ENCODE measurements at places on chromosomes 5 and 9.
A peak's percentile ranks its signal among the peaks of the same experiment; 100 is the strongest.

- peak; percentile 6 for DNase-seq
- H3K27me3 ChIP-seq = no peaks in the 10 kb centered on the region
- H3K36me3 ChIP-seq = no peaks in the 10 kb centered on the region
- H3K4me1 ChIP-seq = no peaks in the 10 kb centered on the region
- no peak overlapping the region for H3K27ac ChIP-seq
Measured at GRCh38 chr5:64869419-64869818, 100.7 kb downstream of the CWC27 start.

DNA sequence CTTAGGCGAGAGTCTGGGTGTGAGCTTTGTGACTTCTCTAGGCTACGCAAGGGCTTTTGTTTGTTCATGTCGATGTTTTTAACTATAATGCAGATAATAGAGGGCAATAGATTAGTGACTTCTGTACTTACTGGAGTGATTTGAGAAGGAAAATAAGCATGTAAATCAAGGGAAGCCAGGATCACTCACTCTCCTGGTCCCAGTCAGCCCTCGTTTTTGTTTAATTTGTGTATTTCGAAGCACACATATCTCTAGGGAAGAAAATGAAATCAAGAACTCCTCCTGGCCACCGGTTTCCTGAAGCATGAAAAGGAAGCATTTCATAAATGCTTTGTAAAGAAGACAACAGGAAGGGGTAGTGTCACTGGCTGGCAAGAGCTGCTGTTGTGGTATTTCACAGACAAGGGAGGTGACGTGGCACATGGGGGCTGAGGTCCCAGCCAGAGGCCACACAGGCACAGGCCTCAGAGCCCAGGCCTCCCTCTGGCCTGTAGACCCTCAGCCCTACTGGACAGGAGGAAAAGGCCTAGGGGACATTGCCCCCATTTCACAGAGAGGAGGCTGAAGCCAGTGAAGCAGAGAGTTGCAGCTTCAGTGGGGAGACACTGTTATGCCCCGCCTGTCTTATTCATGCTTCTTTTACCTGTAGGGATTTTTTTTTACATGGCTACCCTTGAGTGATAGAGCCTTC, 34.1 kb downstream of the IRF1 start:
- H3K36me3 ChIP-seq = no peaks in the 10 kb centered on the region
- no peak overlapping the region for H3K4me3 ChIP-seq
- H3K27ac ChIP-seq = no peak overlapping the region
- DNase-seq = no peak
- H3K27me3 ChIP-seq = no peaks in the 10 kb centered on the region
- H3K4me1 ChIP-seq = peaks cover 44% of the 10 kb centered on the region

- H3K36me3 ChIP-seq = no peaks in the 10 kb centered on the region
- no peak overlapping the region for H3K4me3 ChIP-seq
- H3K27me3 ChIP-seq = no peaks in the 10 kb centered on the region
- no peak overlapping the region for H3K27ac ChIP-seq
- DNase-seq = peak; percentile 14
Measured at GRCh38 chr9:72588336-72588735, 66.9 kb downstream of the TMC1 start.

DNA sequence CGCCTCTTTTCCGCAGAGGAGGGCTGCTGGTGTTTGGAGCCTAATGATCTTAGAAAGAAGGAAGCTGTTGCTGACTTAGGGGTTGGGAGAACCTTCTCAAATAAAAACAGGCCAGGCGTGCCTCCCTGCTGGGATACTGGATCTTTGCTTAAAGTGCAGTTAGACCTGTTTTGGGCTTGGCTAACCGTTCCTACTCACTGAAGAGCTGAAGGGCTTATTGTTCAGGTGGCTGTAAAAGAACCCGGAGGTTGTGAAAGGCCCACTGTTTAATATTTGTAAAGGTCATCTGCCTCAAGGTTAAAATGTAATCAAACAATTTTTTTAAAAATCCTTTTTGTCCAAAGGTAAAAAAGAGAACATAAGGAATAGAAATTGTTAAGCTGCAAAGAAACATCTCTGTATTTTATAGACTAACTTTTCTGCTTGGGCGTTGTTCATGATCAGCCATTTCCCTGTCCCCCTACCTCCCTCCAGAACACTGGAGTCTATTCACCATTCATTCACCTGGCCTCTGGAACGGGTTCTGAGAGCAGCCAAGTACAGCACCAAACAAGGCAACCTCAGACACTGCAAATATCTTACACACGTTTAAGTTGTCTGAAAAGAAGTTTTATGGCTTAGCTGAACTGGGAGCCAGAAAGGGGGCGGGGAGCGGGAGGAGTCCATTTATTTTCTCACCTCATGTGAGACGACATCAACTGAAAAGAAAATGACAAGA, 18.6 kb upstream of the MTMR12 start:
- H3K4me3 ChIP-seq = no peak overlapping the region
- no peak for DNase-seq
- no peaks in the 10 kb centered on the region for H3K27me3 ChIP-seq
- H3K27ac ChIP-seq = no peak overlapping the region

DNA sequence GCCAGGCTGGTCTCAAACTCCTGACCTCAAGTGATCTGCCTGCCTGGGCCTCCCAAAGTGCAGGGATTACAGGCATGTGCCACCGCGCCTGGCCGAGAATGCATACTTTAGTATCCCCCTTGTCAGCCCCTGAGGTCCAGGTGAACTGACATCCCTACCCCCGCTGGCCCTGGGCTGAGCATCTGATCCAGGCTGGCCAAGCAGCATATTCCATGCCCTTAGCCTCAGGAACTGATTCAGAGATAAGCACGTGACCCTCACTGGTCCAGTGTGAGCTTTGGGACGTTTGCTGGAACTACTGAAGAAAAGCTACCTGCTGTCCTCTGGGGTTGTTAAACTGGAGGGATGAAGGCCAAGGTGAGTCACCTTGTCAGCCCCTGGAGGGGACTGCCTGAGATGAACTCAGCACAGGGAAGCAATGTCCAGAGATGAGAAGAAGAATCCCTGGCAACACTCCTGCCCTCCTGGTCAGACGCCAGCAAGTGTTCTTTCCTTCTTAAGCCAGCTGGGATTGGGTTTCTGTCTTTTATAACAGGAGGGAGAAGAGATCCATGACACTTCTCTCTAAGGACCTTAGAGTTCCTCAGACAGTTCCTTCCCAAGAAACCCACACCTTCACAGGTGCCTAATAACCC, 59.1 kb upstream of the FBXW11 start:
- no peak overlapping the region for H3K27ac ChIP-seq
- DNase-seq = no peak
- no peaks in the 10 kb centered on the region for H3K27me3 ChIP-seq
- no peaks in the 10 kb centered on the region for H3K4me1 ChIP-seq

DNA sequence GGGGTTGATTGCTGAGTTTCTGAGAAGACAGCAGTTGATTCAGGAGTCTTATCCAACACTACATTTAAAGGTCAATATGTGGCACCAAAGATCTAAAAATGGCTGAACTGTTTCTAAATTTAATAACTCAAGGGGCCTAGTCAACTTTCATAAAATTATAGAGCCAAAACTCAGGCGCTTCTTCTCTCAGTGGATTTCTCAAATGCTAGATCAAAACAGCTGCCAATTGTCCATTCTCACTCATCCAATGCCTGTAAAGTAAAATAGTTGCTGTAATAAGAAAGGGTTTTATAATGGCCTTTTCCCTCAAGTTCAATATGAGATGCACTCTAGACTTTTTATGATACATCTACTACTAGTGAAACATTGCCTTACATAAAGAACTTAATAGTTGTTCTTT, 26.5 kb downstream of the ADAMTSL1 start:
- no peak overlapping the region for H3K27ac ChIP-seq
- no peaks in the 10 kb centered on the region for H3K36me3 ChIP-seq
- no peaks in the 10 kb centered on the region for H3K27me3 ChIP-seq
- no peak for DNase-seq
- no peak overlapping the region for H3K4me3 ChIP-seq

DNA sequence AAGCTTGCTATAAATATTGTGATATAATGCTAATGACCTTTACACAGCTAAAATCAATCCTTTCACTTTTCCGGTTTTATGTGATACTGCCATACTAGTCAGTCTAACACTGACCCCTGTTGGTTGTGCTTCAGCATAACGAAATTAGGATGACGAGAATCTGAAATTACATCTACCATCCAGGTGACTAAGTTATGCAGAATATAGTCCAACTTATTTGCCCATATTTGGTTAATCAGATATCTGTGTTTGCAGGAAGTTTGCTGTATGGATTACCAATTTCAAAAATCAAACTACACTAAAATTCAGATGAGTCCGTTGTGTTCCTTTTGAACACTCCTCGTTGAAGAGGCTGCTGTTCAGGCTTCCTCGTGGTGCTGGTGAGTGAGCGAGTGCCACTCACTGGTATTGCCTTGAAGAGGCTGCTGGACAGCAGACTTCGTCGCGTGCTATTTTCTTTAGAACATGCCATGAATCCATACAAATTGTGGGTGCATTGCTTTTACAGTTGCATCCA, 32.5 kb downstream of the TENT4A start:
- H3K36me3 ChIP-seq = peaks cover under 1% of the 10 kb centered on the region
- H3K4me3 ChIP-seq = no peak overlapping the region
- no peaks in the 10 kb centered on the region for H3K4me1 ChIP-seq

DNA sequence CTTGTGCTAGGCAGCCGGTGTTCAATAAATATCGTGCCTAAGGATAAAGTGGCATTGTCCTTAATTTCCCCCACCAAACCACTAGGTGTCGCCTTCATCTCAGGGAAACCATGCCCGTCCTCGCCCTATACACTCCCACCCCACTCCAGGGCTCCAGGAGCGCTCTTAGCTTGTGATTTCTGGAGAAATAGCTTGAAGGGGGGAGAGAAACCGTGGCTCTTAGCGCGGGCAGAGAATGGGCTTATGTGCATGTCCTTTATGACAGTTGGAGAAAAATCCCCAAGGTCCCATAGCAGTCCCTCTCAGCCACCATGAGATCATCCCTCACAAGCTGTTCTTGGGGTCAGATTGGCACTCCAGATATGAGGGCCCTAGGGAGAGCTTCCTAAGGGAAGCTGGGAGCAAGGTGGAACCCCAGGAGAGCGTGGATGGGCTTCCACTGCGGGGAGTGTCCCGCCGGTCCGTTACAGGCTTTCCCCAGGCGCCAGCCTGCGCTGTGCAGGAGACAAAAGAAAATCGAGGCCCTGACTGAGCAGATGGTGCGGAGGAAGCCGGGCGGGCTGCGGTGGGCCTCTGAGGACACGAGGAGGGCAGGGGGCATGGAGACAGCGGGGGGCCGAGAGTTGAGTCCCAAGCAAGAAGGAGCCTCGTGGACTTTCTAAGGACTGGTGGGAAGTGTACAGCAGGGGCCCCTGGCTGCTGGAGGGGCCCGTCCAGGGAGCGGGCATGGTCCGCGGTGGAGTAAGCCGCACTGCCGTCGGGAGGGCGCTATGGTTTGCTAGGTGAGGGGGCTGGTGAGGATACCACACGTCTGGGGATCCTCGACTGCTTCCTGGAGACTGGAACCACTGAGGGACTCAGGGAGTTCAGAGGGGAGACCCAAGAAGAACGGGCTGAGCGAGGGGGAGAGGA, 750 bp upstream of the NPR2 start:
- H3K36me3 ChIP-seq = no peaks in the 10 kb centered on the region
- H3K27ac ChIP-seq = no peak overlapping the region
- peak; percentile 66 for DNase-seq
- H3K4me3 ChIP-seq = no peak overlapping the region

DNA sequence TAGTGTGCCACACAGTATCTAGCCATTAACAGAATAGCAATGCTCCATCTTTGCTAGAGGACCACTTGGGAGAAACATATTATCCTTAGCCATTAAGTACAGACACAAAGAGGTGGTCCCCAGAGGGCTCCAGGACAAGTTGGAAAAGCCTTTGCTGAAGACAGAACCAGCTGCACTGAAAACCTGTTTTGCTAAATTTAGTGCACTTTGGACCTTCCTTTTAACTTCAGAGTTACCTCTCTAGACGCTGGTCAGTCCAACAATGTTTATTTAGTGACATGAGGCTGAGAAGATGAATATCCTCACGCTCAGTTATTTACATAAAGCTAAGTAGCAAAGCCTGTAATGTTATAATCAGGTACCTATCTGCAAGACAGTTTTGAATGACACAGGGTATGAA, 265.0 kb upstream of the ZNF608 start:
- no peak overlapping the region for H3K4me3 ChIP-seq
- no peaks in the 10 kb centered on the region for H3K36me3 ChIP-seq
- H3K4me1 ChIP-seq = no peaks in the 10 kb centered on the region
- DNase-seq = no peak
- no peak overlapping the region for H3K27ac ChIP-seq
